ENCODE measurements at places on chromosomes 7 and 10.

DNA sequence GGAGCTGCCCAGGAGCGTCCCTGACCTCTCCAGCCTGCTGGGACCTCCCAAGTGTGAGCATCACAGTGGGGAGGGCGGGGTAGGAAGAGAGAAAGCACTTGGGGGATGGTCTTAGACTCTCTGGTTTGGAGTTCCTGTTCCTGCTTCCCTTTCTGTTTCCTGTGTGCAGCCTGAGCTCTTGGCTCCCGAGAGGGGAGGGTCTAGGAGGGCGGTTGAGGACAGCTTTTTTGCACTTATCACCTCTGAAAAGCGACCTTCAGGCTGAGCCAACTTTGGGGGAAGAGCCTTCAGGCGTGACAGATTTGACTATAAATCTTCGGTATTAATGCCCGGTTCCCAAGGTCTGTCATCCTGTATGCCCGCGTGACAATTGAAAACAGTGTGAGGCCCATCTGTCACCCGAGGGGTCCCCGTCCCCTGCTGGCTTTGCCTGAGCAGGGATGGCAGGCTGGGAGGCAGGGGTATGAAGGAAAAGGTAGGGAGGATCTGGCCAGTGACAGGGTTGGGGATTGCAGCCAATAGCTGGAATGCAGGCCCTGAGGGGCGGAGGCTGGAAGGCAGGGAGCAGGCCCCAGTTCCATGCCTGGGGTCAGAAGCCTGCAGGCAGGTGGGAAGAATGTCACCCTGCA is 78.6 kb downstream of the CDH23 start:
- no peak for DNase-seq

DNA sequence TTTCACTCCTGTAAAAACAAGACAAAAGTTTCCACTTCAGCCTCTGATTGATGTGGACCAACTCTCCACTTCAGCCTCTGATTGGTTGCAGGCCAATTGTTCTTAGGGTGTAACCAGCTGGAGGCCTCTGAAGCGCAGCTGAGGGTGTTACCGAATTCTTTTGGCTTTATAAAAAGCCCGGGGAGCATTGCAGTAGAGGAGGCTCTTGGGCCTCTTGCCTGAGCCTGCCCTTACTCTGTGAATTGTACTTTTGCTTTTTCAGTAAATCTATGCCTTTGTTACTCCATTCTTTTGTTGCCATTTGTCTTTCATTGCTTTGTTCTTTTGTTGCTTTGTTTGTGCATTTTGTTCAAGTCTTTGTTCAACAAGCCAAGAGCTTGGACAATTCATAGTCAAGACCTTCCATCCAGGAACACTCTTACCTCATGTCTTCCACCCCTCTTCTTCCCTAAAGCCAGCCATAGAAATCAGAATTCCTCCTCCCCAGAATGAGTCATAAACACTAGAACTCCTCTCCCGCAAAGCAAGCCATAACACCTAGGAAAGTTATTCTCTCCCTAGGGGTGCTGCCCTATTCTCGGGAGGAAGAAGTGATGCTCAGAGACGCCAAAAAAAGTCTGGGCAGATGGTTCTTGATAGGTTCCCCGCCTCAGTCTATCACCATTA is 53.5 kb upstream of the ARMC3 start:
- no peak for DNase-seq

DNA sequence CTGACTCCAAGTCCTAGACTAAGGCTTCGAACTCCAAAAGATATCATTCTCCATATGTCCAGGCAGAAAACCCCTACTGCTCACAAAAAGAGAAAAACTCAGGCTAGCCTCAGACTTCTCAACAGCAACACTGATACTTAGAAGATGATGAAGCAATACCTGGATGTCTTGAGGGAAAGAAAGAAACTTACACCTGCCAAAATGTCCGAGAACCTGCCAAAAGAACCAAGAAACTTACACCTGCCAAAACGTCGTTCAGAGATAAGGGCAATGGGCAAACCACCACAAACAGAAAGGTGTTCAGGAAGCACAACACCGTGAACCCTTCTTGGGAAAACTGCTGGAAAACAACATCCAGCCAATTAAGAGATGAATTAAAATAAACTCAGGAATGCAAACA is 15.3 kb downstream of the ABLIM1 start:
- no peak for DNase-seq

- no peak for DNase-seq
These were observed 30.4 kb upstream of the DGKI start for GRCh38 chr7:137877027-137877675.

DNA sequence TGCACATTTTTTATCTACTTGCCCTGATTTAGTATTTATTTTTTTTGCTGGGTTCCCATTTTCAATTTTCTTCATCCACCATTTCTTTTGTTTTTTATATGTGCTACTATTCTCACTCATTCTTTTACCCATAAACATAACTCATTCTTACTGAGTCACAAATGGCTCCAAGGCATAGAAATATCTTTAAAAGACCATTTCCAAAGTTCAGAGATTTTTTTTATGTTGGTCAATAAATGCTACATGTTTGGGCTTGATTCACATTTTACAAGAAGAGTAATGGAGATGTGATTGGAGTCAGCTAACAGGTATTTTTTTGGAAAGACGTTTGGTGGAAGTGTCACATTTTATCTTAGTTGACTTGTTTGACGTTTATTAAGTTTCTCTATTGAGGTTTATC is 1303.2 kb upstream of the LRRTM3 start:
- DNase-seq: no peak

DNA sequence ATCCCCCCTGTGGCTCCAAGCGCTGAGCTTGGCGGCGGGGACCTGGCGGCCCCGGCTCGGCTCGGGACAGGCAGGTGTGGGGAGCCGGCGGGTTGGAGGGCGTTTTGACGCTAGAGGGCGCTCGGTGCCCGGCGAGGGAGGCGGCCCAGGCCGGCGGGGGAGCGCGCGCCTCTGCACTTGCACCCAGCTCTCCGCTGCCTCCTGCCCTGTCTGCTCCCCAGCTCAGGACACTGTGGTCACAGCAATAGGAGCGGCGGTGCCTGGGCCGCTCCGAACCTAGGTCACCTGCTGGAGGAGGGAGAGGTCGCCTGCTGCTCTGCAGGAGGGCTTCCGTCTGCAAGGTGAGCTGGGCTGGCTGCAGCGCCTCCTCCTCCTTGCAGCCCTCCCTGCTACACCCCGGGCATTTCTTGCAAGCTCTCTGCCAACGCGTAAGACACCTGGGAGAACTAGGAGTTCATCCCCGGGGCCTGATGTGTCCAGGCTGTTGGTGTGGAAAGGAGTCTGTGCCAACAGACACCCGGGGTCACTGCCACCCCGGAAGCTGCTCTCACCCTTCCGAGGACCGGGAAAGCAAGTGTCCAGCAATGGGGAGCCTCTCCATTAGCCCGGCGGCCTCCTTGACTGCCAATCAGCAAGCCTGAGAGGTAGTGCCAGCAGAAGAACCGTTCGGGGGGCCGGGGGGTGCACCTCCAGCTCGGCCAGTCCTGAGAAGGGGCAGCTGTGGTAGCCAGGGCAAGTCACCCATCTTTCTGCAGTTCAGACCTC is 620.4 kb downstream of the GALNT17 start:
- DNase-seq: no peak

DNA sequence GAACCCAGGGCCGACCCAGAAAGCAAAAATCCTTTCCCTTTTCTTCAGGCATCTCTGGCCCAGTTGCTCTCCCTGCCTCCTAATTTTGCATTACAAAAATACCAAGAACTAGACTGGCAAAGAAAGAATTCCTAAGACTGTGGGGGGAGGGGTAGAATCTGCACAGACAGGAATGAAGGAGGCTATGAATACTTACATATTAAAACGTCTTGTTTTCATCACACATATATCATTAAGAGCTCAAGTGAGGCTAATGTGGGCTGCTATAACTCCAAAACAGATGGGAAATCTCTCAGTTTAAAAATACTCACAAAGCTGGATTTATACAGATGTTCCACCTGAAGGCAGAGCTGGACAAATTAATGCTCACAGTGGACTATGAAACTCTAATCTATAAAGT is 29.2 kb upstream of the MKX start:
- DNase-seq: no peak

GRCh38 chr7:29274146-29275017 is 79.8 kb downstream of the CHN2 start:
- DNase-seq: no peak

DNA sequence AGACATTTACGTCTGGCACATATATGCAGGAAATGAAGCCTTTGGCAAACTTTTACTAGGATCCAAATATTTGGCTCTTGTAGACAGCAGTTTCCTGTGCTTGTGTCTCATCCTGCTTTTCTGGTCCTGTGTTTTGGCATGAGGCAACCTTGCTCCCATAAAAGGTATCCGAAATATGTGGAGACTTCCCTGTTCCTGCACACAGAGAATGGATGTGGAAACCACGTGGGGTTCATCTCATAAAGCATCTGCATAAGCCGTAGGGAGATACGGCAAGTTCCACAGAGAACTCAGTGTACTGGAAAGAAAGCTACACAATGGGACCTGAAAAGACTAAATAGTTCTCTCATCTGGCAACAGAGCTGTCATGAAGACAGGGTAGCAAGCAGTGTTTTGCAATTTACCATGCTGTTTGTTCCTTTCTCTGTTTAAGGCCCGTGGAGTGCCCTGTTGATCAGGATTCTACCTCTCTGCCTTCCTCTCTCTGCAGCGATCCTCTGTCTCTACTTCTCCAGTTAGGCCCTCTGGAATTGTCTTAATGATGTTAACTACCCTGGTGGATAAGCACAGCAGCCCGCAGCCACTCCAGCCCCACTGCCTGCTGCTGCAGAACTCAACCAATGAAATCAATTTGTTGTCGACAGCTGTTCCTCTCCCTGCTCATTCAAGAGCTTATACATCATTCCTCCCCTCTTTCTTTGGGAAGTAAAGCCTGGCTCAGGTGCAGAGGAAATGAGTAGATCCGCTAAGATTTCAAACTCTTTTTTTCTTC is 293.6 kb downstream of the CSTF2T start:
- no peak for DNase-seq

DNA sequence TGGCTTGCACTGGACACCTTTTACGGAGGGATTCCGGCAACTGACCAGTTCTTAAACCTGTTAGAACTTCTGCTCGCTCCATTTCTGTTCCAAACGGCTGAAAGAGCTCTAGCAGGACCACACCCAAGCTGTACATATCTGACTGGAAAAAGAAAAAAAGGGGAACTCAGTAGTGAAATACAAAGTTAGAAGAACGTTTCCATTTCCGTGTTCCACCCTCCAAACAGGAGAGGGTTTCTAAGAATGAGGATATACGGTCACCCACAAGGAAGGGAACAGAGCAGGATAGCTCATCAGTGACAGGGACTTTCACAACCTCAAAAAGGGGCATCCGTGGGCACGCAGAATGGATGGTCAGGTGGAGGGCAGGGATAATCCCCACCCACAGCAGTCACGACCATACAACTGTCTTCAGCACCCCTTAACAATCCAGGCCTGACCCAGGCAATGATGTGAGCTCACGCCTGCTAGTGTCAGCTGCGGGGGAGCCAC is 4.3 kb upstream of the ANKRD61 start:
- DNase-seq: no peak

- DNase-seq: no peak
These were observed 47.5 kb downstream of the RNF133 start for GRCh38 chr7:122651451-122651850.

DNA sequence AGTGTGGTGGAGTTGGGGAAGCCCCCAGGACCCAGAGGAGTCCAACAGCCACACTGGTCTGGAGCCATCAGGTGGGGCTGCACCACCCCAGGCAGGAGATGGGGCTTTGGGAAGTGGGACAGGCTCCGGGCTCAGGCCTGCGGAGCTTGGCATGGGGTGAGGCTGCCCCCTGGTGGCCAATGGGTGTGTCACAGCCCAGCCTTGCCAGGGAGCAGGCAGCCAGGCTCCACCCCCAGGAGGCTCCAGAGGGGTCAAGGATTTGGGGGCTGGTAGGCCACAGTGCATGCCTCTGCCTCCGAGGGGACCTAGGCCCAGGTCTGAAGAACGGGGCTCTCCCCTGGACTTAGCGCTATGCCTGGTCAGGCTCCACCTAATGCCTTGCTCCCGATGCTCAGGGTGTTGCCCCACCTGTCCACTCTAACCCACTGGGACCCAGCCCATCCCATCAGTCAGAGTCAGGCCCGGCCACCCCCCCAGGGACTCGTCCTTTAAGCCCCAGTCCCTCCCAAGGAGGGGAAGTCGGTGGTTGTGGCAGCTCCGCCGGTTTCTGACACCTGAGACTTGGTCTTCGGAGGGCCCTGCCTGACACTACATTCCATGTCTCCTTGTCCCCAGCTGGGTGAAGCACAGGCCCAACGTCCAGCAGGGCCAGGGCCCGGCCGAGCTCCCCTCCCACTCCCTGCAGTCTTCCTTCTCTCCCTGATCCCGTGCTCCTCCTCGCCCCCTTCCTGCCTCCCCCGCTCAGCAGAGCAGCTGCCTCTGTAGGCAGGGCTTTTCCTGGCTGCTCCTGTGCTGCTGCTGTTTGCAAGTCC is 11.3 kb upstream of the SAMD8 start:
- peak; percentile 33 for DNase-seq

DNA sequence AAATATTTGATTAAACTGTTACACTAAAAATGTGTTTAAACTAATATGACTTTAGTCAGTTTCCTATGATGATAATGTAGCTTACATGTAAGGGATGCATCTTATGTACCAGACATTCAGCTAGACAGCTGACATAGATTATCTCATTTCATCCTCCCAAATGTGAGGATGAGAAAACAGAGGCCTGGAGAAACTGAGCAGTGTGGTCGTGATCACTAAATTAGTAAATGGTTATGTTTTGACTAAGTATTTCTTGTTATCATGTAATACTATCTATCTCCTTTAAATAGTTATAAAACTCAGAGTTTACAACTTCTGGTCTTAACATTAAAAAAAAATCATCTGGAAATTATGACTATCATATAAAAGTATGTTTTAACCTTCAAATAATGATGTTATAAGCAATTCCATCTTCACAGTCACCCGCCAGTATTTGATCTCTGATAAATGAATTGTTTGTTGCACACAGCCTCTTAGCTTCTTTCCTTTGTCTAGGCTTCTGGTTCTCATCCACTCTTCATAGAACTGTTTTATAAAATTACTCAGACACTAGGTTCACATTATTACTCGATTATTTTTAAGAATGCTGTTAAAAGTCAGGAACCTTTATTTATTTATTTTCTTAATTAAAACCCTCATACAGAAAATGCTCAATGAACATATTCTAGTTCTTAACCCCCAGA is 33.6 kb upstream of the HDAC9 start:
- DNase-seq: no peak

- no peak for DNase-seq
These were observed 146.4 kb downstream of the RGS10 start for GRCh38 chr10:119396008-119396708.

GRCh38 chr7:156163747-156164146 is 351.5 kb upstream of the SHH start:
- no peak for DNase-seq

GRCh38 chr7:143393267-143394041 is 12.3 kb downstream of the ZYX start:
- DNase-seq: no peak

- DNase-seq: no peak
These were observed 13.3 kb upstream of the CHCHD3 start for GRCh38 chr7:133095119-133095671.

- DNase-seq: no peak
These were observed 27.3 kb upstream of the UMAD1 start for GRCh38 chr7:7613210-7613609.

- DNase-seq: no peak
These were observed 132.1 kb upstream of the STEAP1 start for GRCh38 chr7:90022213-90022612.

- no peak for DNase-seq
These were observed 29.7 kb downstream of the VIPR2 start for GRCh38 chr7:159114981-159115380.
